ENCODE measurements at places on chromosomes 11 and 22.

DNA sequence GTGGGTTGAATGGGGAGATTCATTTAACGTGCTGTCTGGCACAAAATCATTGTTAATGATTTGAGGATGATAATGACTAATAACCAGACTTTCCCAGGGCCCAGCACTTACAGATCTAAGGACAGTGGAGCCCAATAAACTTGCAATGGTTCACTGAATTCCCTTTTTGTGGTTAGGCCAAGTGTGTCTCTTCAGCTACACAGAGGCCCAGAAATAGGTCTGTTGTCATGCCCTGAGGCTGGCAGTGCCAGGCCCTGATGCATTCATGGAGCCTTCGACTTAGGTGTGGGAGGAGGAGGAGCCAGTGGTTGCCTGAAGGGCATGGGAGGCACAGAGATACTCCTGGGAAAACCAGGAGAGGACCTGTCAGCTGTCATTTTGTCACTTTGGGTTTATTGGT is 56.1 kb downstream of the KIAA1671 start:
- no peak for DNase-seq

DNA sequence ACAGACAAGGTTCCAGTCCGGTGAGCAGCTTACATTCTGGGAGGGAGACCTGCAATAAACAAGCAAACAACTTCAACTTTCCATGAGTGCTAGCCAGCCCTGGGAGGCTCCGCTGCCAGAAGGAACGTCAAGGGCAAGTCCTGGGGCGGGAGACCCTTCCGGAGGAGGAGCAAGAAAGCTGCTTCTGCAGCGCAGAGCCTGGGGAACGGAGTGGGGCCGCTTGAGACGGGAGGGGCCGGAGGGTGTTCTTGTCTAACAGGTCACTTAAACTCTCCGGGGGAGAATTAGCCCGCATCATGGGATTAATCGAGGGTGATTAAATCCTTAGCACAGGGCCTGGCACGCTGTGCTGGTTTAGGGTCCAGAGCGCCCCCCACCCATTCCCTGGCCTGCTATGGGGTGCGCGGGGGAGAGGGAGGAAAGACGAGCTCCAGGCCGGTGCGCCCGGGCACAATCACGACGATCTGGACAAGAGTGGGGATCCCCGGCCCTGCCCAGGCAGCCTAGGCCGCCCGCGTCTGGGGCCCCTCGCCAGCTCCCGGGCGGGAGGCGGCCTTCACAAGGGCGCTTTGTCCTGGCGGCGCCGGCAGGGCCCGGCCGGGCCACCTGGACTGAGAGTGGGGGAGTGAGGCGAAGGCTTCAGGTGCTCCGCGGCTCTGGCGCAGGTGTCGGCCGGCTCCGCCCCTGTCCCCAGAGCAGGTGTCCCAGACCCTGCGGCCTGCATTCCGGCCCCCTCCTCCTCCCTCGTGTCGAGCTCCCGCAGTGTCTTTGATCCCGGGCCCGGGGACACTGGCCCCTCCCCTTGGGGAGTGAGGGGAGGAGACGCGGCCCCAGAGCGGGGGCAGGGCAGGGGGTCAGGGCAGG is 663 bp upstream of the LARGE2 start:
- DNase-seq = no peak

- no peak for DNase-seq
Measured at GRCh38 chr11:61090982-61091372, 11.3 kb upstream of the CD5 start.

GRCh38 chr22:47853750-47854149 is 1091.3 kb downstream of the TBC1D22A start:
- no peak for DNase-seq

- DNase-seq = no peak
Measured at GRCh38 chr11:12979928-12980689, 29.0 kb upstream of the RASSF10 start.

DNA sequence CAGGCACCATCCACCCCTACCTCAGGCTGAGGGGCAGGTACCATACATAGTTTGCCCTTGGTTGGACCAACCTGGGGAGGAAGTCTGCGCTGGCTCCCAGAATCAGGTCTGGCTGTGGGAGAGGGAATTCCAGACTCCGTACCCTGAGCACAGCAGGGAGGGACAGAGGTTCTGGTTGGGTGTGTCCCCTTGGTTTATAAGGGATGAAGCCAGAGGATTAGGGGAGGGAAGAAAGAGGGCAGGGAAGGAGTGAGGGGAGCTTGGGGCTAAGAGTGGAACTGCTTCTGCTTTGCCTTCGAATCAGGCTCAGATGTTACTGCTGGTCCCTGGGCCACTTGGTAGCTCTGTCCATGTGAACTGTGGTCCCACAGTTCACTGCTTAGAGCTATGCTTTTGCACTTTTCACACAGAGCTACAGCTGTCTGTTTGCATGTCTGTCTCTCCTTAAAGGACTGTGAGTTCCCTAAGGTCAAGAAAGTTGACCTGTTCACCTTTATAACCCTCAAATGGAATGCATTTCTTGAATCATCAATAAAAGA is 9.2 kb downstream of the MMP20 start:
- DNase-seq = no peak

- no peak for DNase-seq
Measured at GRCh38 chr11:114354076-114354475, 46.2 kb downstream of the C11orf71 start.

DNA sequence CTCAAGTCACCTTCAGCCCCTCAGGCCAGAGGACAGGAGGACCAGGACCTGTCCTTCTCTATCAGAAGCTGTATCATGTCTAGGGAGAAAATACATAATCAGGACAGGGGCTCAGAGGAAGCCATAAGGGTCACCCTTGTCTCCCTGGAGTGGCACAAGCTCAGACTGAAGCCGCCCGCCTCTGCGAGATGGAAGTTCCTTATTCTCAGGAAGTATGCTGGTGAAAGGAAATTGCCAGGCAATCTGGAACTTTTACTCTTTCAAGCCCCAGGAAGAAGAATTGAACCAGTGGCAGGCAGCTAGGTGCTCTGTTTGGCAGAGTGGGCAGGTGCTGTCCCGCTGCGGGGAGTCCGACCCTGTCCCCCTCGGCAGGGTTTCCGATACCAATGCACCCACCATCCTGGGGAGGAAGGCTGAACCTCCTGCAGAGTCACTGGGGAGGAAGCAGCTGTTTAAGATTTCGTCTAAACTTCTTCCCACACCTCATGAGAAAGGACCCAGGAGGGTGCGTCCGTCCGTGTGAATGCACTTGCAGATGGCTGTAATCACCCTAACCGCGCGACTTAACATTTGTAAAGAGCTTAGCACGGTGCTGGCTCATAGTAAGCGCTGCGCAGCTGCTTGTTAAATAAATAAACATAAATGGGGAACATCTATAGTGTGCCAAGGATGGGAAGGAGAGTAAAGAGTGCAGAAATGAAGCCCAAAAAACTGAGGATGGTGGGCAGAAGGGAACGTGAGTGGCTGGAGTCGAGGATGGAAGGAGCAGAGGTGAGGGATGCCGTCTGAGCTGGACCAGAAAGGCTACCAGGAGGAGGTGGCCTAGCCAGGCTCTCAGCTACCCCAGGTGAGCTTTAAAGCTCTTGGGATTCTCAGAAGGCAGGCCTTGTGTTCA is 5.0 kb upstream of the ANO1 start:
- no peak for DNase-seq

DNA sequence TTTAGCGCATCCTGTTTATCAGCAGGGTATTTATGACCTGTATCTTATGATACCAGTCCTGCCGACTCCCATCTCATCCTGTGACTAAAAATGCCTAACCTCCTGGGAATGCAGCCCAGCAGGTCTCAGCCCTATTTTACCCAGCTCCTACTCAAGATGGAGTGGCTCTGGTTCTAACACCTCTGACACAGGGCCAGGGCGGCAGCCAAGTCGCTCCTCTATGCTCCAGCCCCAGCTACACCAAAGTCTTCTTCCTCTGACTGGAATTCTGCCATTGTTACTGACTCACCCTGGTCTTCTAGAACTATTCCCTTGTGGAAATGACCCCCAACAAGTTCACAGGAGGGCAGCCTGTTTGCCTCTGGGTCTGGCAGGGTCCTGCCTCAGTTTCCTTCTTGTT is 7.9 kb upstream of the C1QTNF6 start:
- no peak for DNase-seq

DNA sequence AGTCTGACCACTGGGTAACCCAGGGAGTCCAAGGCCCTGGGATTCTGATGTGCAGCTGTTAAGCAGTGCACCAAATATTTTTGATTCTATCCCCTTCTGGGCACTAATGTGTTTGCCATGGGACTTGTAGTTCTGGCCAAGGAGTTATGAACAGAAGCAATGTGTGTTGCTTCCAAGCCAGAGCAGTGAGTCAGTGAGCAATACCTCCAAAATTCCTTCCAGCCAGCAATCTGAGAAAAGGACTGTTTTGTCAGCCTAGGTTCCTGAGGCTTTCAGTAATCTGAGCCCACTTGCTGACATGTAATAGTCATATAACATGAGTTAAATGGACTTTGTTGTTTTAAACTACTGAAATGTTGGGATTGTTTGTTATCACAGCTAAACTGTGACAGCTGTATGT is 311.4 kb downstream of the NELL1 start:
- no peak for DNase-seq

GRCh38 chr11:44008088-44008501 is 39.7 kb upstream of the ACCSL start:
- DNase-seq = no peak

DNA sequence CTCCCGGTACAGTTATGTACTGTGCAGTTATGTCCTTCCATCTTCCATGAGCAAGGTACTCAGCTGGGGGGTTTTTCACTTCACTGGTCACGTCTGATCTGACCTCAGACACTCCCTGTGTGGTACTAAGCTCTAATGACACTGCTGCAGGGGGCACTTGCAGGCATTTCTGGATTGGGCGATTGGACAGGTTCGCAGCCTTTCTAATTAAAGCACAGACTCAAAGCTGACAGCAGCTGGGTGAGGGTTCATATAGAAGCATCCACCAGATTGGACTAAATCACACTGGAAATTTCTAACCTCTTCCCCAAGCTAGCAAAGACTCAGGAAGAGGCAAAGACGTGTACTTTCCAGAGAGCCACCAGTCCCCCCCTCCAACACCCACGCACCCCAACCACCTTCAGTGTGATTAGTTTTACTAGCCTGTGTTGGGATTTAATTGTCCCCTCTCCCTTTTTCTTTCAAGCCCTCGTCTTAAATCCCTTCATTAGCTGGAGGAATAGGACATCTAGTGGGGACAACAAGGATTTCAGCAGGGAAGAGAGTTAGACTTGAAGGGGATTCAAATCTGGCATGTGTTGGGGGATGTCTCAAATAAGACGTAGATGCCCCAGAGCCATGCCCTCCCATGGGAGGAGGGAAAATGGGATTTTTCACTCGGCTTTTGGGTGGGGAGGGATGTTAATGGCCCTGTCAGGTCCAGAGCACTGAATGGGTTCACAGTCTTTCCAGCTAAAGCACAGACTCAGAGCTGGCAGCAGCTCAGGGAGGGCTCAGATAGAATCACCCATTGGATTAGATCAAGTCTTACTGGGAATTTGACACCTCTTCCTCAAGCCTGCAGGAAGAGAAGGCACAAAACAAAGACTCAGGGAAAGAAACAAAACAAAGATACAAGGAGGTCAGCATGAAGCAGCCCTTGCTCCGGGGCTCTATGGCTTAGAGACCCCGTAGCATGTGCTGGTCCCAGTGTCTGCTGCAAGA is 10.9 kb downstream of the INS start:
- DNase-seq = no peak

- DNase-seq = no peak
Measured at GRCh38 chr11:33134276-33134675, 27.0 kb downstream of the CSTF3 start.

DNA sequence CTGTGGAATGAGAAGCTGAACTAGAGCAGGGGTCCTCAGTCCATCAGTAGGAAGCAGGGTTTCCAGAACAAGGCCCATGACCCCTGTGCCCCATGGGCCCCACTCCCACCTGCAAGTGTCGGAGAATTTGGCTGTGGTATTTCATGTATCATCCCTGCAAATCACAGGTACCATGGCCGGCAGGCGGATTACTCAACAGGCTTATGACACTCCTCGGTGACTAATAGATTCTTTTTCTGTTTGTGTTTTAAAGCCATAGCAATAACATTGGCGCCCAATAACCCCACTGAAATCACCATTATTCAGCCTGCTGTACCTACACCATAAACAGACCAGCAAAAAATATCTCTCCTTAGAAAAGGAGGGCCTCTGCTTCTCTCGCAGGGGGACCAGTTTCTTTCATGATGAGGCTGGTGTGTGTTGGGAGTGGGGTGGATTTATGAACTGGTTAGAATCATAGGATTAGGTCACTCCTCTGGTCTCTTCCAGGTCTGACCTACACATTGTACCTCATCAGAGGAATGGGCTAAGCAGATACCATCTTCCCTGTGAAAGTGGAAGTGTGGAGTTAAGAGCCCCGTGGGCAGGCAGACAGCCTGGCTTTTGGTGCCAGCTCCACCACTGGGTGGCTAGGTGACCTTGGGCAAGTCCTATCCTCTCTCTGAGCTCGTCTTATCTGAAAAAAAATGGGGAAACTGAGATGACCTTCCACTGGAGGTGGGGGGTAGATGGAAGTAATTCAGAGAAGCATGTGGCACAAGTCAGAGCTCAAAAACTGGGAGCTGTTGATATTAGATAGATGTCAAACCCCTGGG is 60.2 kb upstream of the WNT11 start:
- DNase-seq = no peak

DNA sequence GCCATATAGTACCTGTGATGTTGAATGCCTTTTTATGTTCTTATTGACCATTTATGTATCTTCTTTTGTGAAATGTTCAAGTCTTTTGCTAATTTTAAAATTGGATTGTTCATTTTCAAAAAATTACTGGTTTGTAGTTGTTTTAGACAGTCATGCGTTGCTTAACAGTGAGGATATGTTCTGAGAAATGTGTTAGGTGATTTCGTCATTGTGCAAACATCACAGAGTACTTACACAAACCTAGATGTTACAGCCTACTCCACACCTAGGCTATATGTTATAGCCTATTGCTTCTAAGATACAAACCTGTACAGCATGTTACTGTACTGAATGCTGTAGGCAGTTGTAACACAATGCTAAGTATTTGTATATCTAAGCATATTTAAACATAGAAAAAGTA is 32.5 kb downstream of the PDE3B start:
- DNase-seq = no peak

DNA sequence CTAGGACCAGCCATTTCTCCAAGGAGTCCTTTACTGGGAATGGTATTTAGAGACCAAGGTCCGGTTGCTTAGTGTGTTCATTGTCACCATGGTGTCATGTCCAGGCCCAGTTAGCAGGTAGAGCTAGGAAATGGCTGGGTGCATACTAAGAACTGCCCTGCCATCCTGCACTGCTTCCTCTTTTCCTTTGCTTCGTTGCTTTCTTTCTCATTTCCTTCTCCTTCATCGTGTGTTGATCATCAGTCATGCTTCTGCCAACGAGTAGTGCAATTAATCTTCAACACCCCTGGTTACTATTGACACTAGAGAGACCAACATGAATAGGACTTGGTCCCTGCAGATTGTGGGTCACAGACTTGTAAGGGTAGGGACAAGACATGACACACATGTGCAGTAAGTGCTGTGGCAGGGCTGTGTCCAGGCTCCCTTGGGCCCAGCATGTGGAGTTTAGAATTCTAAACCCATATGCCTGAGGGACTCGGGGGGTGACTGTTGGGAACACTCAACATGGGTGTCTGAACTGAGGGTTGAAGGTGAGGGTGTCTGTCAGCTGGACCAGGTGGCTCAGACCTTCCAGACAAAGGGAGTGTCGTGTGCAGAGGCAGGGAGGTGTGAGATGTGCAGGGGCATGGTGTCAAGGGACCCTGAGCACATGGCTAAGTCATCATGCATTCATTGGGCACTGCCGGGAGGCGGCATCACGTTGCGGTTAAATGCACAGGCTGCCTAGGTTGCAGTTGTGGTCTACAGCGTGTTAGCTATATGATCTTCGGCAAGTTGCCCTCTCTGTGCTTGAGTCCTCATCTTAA is 42.6 kb downstream of the ST14 start:
- no peak for DNase-seq
